ENCODE measurements at places on chromosomes 11 and 22.

- no peak for DNase-seq
These were observed 112.1 kb downstream of the RPL27A start for GRCh38 chr11:8794677-8795103.

GRCh38 chr11:63883791-63884190 is 33.2 kb downstream of the RCOR2 start:
- no peak for DNase-seq

DNA sequence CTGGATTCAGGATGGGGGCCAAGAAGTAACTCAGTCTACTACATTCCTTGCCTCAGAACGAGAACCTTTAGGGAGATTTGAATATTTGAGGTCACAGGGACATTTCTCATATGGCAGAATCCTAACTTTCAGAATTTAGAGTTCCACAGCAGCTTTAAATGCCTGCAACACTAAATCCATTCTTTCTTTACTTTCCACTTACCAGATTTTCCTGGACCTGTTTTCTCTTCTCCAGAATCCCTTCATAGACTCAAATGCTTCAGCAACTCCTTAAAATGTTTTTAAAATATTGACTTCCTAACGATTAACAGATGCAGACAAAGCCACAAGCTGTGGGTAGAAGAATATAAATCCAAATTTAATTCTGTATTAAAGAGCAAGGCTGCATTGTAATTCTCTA is 63.1 kb downstream of the PRSS23 start:
- DNase-seq: no peak

GRCh38 chr11:110948112-110948511 is 235.9 kb upstream of the ARHGAP20 start:
- no peak for DNase-seq

DNA sequence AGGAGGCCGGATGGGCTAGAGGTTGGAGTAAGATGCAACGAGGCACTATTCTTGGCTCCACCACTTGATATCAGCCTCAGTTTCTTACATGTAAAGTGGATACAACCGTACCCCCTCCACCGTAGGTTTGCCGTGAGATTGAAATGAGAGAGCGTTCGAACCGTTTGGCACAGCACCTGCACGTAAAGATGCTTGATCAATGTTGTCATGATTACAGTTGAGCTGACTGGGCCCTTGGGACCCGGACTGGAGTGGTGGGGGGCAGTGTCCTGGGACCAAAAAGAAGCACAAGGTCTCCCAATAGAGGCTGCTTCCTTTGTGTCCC is 3.7 kb downstream of the APOC3 start:
- DNase-seq: no peak

- DNase-seq: no peak
These were observed 49.2 kb downstream of the CD6 start for GRCh38 chr11:61020551-61021235.

DNA sequence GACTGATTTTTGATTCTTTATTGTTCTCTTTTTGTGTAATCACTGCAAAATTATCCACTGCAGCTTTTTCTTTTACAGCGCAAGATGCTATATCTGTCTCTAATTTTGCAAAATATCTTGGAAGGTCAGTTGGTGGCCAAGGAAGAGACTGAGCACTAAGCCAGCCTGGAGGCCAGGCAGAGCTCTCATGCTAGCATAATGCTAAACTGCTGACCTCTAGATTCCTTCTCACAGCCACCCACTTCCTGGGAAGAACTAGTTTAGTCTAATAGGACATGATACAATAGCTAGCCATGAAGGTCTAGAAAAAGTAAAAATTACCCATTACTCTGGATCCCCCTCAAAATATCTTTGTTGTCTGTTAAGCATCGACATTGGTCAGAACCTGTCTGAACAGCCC is 227.2 kb upstream of the ARHGAP20 start:
- DNase-seq: no peak

GRCh38 chr11:13852481-13852880 is 110.0 kb upstream of the SPON1 start:
- DNase-seq: no peak

- DNase-seq: no peak
These were observed 1.3 kb upstream of the SLC39A13 start for GRCh38 chr11:47406896-47407745.

GRCh38 chr11:5684646-5685362 is at the start of gene TRIM5:
TSS of gene TRIM5 (minus strand) at chr11:5685074. CDS start at chr11:5680177, 4,897 bp downstream.
- peak; percentile 70 for DNase-seq
